Liver (tissue), 10 donors: ENCODE measurements at places on chromosomes 12 and 14.
A peak's percentile ranks its signal among the peaks of the same experiment; 100 is the strongest.

- no peak for DNase-seq
Observed at GRCh38 chr12:5242440-5242839, 189.5 kb upstream of the NTF3 start.

- DNase-seq: no peak
Observed at GRCh38 chr12:21026302-21026701, 104.7 kb upstream of the SLCO1B1 start.

GRCh38 chr12:27969624-27970400 lies 2.7 kb downstream of the PTHLH start:
- DNase-seq: peak; percentile 39

GRCh38 chr14:90096566-90096965 lies 34.8 kb downstream of the KCNK13 start:
- DNase-seq: no peak

GRCh38 chr12:31813305-31813704 lies 84.5 kb upstream of the AMN1 start:
- DNase-seq: no peak

- DNase-seq: no peak
Observed at GRCh38 chr12:130444986-130445385, 107.3 kb downstream of the PIWIL1 start.

GRCh38 chr12:118103201-118103600 lies 610 bp downstream of the VSIG10 start:
- DNase-seq: peak; percentile 34

DNA sequence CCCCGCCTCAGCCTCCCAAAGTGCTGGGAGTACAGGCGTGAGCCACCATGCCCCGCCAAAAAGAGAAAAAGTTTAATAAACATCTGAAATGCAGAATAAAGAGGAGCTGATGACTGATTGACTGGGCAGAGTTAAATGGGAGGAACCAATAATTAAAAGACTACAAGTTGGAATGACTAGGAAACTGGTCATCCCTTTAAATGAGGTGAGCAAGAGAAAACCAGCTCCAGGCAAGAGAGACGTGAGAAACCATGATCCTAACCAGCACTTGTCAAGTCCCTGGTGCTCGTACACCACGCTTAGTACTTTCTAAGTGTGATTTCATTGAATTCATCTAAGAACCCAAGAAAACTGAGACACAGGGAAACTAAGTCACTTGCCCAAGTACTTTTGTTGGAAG lies 47.9 kb downstream of the MAP1LC3B2 start:
- no peak for DNase-seq

DNA sequence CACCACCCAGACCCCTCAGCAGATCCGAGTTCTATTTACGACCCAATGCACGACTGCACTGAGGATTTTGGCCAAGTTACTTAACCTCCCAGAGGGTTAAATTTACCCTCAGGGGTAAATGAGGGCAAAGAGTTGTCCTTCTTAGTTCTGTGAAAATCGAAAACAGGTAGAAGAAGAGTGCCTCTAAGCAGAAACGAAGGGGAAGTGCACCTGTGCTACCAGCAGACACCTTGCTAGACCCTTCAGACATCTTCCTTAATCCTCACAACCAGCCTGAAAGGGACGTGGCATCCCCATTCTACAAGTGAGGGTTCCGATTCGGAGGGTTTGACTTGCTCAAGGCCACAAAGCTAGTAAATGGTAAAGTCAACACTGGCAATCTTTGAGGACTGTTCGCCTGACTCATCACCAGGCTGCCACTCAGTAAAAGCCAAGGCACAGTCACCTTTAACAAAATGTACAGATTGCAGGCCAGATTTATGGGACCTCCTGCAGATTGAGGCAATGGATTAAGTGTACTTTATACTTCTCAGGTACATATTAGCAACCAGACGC lies 1.6 kb downstream of the GSG1 start:
- no peak for DNase-seq

GRCh38 chr14:93040982-93041381 lies 74.7 kb downstream of the ITPK1 start:
- DNase-seq: no peak

- no peak for DNase-seq
Observed at GRCh38 chr12:105487963-105488362, 157.5 kb downstream of the C12orf75 start.

GRCh38 chr12:30063435-30063945 lies 279.7 kb upstream of the TMTC1 start:
- no peak for DNase-seq

DNA sequence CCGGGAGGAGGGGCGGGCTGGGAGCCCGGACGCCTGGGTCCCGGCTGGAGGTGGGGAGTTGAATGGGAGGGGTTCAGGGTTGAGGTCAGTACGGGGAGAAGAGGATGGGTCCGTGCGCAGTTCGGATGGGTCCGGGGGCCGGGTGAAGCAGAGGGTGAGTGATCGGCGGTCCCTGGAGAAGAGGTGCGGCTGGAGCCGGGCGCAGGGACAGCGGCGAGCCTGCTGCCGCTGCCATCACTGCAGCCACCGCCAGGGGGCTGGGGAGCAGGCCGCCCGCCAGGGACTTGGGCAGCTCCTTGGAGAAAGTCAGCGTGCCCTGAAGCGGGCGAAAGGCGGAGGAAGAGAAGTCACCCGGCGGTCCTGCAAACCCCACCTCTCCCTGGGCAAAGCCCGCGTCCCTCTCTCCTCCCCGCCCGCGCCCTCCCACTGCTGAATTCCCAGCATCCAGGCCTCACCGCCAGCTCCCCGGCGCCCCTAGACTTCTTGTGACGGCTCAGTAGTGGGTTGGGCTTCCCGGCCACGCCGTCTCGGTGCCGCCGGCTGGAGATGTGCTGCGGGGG lies 6.0 kb upstream of the GPR84 start:
- DNase-seq: peak; percentile 80

GRCh38 chr12:93019975-93020630 lies 91.0 kb upstream of the EEA1 start:
- no peak for DNase-seq

DNA sequence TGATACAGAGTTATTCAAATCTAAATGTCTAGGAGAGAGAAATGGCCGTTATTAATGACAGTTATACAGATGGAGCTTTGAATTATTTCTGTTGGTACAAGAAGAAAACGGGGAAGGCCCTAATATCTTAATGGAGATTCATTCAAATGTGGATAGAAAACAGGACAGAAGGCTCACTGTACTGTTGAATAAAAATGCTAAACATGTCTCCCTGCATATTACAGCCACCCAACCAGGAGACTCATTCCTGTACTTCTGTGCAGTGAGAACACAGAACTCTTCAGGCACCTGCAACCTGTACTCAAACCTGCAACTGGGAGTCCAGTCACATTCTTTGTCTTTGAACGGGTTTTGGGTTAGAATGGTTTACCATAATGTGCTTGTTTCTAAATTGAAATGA lies 403.2 kb downstream of the DAD1 start:
- DNase-seq: no peak

DNA sequence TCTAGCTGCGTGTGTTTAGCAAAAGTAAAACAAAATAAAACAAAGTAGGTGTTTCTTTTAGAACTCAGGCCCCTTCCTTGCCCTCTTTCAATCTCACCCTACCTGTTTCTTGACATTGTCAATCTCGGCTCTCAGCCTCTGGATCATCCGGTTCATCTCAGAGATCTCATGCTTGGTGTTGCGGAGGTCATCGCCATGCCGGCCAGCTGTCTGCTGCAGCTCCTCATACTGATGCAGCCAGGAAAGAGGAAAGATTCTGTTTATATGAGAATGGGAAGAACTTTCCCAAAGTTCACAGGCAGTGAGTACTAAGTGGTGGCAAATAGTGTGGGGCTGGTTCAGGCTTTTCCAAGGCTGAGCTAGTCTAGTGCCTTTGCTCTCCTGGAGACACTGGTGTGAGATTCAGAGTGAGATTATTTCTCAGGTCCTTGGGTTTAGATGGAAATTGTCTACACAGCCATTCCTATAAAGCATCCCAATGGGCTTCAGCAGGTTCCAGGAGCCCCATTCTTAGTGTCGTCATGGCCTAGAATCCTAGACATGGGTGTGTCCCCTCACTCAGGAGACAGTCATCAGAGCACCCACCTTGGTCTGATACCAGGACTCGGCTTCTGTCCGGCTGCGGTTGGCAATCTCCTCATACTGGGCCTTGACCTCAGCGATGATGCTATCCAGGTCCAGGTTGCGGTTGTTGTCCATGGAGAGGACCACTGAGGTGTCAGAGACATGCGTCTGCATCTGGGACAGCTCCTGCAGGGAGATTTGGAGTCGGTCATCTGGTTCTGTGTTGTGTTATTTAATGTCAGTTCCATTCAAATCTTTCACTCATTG lies 3.0 kb downstream of the KRT5 start:
- peak; percentile 10 for DNase-seq

DNA sequence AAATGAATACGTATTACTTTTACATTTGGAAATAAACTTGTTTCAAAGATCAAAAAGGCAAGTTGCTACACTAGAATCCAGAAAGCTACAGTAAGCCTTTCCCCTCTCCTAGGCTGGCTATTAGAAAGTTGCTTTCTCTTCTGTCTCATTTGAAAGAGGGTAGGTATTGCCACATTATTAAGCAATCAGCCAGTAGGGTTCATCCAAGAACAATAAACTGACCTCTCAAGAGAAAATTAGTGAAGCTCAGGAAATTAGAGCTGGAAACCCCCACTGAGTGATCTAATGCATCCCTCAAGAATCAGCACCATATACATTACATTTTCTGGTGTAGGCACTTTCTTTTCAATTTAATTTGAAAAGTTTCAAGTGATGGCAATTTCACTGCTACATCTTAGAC lies 4.5 kb upstream of the TMEM233 start:
- no peak for DNase-seq

DNA sequence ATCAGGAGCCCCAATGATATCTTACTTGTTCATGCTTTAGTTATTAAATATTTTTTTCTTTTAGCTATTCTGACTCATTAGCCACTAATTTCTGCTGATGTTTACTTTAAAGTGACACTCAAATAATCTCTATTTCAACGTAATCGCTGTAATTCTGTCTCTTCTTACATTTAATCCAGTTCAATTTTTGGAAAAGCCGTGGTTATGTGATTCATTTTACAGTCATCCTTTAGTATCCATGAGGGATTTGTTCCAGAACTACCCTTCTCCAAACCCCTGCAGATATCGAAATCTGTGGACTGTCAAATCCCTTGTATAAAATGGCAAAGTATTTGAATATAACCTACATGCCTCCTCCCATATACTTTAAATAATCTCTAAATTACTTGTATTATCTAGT lies 1103.4 kb downstream of the LRFN5 start:
- DNase-seq: no peak

DNA sequence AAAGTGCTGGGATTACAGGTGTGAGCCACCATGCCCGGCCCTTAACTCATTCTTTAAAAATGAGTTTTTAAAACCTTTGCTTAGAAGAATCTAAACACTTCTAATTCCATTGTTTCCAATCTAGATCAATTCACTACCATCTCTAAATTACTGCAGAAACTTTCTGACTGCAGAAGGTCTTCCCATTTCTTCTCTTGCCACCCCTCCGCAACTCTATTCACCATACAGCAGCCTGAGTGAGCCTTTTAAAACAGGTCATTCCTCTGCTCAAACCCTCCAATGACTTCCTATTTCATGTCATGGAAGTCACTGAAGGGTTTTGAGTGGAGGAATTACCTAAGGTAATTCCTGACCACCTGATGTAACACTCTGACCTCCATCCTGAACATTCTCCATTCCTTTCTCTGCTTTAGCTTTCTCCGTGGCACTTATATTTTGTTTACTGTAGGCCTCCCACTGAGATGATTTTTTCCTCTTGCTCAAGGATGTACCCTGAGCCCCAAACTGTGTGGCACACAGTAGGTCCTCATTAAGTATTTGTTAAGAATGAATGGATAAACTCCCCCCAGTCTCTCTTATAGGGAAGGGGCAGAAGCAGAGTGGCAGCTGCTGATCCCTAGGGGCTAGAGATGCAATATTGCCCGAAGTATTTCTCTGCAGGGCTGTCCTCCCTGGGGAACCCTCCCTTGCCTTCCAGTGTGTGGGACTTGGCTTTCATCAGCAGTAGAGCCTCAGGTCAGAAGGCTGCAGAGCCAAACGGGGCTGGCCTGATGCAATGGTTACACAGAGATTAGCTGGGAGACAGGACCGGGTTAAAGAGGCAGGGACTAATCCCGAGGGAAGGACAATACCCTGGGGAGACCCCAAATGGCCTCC lies 1.2 kb downstream of the DDIT3 start:
- DNase-seq: peak; percentile 41

- DNase-seq: no peak
Observed at GRCh38 chr12:57270966-57271470, 20.0 kb upstream of the STAC3 start.

DNA sequence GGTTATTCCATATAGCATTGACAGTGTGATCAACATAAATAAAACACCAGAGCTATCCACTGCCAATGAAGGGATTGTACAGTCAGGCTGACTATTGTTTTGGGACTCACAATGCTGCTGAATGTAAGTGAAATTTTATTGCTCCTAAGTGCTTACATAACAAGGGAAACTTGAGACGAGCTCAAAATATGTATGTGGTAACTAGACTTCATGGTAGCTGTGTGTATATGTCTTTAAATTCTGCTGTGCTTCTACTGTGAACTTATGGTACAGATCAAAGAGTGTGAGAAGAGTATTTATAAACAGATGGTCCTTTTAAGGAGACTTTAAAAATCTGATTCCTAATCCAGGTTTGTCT lies 6.9 kb downstream of the FLRT2 start:
- no peak for DNase-seq

GRCh38 chr12:84075991-84076390 lies 836.6 kb downstream of the SLC6A15 start:
- no peak for DNase-seq

- DNase-seq: no peak
Observed at GRCh38 chr12:85872497-85873091, 1.5 kb upstream of the NTS start.

- DNase-seq: no peak
Observed at GRCh38 chr14:99701260-99701659, 17.2 kb downstream of the CYP46A1 start.

DNA sequence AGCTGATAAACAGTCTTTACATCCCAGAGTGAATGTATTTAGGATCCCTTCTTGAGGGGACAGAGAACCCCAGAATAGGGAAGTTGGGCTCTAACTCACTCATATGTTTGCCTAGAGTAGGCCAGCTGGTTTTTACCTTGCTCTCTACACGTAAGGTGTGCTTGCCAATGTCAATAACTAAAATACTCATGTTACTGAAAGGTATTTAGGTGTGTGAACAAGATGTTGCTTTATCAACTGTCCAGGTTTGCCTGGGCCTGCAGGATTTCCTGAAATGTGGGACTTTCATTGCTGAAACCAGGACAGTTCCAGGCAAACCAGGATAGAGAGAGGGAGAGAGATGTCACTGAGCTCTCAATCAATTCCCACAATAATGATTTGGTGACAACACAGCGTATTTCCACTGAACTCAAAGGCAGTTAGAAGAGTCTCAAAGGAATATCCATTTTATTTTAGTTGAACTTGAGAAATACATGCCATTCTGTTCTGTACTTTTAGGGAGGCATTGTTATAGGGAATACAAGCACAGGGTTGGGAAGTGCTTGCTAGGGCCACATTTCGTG lies 171.7 kb downstream of the NRXN3 start:
- no peak for DNase-seq

DNA sequence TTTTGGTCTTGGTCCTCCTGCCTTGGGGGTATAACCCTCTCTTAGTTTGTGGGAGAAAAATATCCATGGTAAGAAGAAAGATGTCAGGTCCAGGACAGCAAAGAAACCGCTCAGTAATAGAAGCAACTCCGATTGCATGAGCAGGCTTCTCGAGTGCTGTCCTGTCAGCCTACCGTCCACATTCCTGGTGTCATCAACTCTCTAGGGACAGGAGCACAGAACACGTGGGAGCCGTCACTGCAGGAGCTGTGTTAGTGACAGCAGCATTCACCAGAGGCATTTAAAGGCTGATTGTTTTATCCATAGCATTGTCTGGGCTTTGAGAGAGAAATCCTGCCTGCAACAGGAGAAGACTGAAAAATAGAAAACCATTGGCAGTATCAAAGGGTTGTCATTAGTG lies 244.2 kb downstream of the CACNA1C start:
- DNase-seq: no peak
